ENCODE measurements at places on chromosomes 4 and X.

DNA sequence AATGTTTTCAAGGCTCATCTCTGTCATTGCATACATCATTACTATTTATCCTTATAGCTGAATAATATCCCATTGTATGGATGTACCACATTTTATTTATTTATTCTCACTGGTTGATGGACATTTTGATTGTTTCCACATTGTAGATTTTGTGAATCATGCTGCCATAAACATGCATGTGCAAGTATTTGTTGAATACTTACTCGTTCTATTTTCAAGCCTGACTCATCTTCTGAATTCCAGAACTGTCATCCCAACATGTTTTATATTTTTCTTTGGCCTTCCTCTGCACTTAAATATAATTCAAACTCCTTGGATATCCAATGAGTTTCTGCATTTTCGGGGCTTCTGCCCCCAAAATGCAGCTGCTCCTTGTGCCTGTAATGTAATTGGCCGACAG, 77.6 kb downstream of the MXRA5 start:
- no peaks in the 10 kb centered on the region for H3K36me3 ChIP-seq
- H3K4me1 ChIP-seq, result no peaks in the 10 kb centered on the region
- H3K27ac ChIP-seq, result no peak overlapping the region
- no peak for DNase-seq

- no peak overlapping the region for H3K4me3 ChIP-seq
- no peak for DNase-seq
- no peaks in the 10 kb centered on the region for H3K27me3 ChIP-seq
- no peak overlapping the region for H3K27ac ChIP-seq
- no peaks in the 10 kb centered on the region for H3K4me1 ChIP-seq
- H3K36me3 ChIP-seq, result no peaks in the 10 kb centered on the region
Observed at GRCh38 chr4:18803781-18804180, 782.2 kb upstream of the LCORL start.

- H3K36me3 ChIP-seq, result no peaks in the 10 kb centered on the region
- H3K27me3 ChIP-seq, result 0 out of 2 replicates have a peak, but pooled peaks cover 7% of the 10 kb centered on the region
- peaks cover 12% of the 10 kb centered on the region for H3K4me1 ChIP-seq
- H3K4me3 ChIP-seq, result no peak overlapping the region
- no peak for DNase-seq
Observed at GRCh38 chr4:8162625-8163024, 4.0 kb upstream of the ABLIM2 start.

DNA sequence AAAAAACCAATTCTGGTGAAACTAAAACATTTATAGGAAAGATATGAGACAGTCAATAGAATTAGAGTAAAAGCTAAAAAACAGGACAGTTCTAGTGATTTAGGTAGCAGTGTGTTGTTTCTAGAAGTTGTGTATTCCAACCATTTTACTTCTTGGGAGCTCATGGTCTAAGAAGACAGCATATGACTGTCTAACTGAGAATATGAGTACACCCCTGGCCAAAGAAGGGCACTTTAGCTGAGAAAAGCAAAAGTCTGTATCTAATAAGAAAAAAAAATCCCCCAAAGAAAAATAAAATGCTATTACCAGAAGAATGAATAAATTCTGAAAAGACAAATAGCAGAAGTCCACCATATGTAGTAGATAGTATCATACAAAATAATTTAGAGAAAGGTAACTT, 26.4 kb downstream of the EREG start:
- no peaks in the 10 kb centered on the region for H3K4me1 ChIP-seq
- no peak for DNase-seq
- no peak overlapping the region for H3K4me3 ChIP-seq
- no peaks in the 10 kb centered on the region for H3K36me3 ChIP-seq

- H3K4me3 ChIP-seq, result no peak overlapping the region
- no peaks in the 10 kb centered on the region for H3K27me3 ChIP-seq
- no peaks in the 10 kb centered on the region for H3K4me1 ChIP-seq
- no peak overlapping the region for H3K27ac ChIP-seq
- DNase-seq, result no peak
Observed at GRCh38 chrX:65463550-65463949, 71.0 kb downstream of the LAS1L start.

- H3K4me3 ChIP-seq, result no peak overlapping the region
- H3K27me3 ChIP-seq, result no peaks in the 10 kb centered on the region
- H3K36me3 ChIP-seq, result no peaks in the 10 kb centered on the region
- DNase-seq, result no peak
Observed at GRCh38 chr4:60619531-60620305, 580.4 kb upstream of the ADGRL3 start.

DNA sequence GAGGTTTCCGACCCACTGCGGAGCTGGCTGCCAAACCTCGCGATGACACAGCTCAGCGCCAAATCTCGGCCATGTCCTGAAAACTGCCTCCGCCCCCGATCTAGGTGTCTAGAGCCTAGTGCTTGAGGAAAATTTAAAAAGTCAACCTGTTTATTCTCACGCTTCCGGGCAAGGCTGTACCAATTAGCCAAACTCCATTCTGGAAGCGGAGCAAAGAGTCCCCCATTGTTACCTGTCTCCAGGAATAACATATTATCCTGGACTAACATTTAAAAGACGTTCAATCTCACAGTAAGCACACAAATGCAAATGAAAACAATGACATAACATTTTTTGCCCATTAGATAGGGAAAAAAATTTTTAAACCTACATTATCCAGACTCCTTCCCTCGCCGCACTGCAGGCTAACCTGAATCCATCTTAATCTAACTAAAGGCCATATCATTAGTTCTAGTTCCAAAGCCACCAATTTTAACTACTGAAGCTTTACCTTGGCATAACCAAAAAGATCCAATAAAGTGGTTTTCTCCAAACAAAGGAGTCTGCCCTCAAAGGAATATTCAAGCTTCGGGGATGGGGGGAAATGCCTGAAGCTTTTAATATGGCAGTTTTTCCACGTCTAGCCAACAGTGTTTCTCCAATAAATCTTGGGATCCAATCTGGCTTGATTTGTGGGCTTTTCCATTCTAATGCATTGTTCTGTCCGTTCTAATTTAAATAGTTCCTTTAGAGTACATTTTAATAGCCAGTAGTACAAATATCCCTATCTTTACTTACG, 1.9 kb downstream of the HUWE1 start:
- no peaks in the 10 kb centered on the region for H3K4me1 ChIP-seq
- H3K27me3 ChIP-seq, result 0 out of 2 replicates have a peak, but pooled peaks cover 3% of the 10 kb centered on the region
- peak overlapping the region; percentile 92 for H3K27ac ChIP-seq
- DNase-seq, result no peak

DNA sequence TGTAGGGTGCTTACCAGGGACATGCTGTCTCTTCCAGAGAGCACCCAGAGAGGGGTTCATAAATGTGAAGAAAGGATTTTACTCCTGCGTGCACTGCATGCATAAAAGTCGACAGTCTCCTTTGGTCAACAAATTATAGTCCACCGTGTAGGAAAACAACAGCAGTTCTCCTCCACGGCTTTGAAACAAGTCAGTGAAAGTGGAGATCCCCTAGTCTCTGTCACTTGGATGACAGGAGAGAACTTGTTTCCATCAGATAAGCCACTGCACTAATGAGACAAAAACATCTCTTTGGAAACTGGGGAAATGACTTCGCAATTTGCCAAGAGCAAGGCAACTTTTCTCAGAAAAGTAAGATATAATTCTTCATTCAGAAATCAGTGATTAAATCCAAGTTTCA, 9.7 kb downstream of the UNC5C start:
- peaks cover 6% of the 10 kb centered on the region for H3K36me3 ChIP-seq
- no peak for DNase-seq
- H3K27me3 ChIP-seq, result no peaks in the 10 kb centered on the region
- H3K4me3 ChIP-seq, result peak overlapping the region; percentile 24
